HT1080 (cell line): ENCODE measurements at places on chromosomes 5 and 9. TPM values are rescaled to one million over a fixed set of nuclear protein-coding genes. Genes with fewer than 3 reads are reported as not detected.

Gene TYRP1
- 0.20 and 0.74 TPM in 2 replicates for total RNA-seq

Gene HTR4
- not detected in 2 replicates for total RNA-seq

Gene DPYSL3
- 50.1 and 54.4 TPM in 2 replicates for total RNA-seq

Gene ARHGEF37
- total RNA-seq, result 0.02 and 0.03 TPM in 2 replicates

Gene SPINK5
- total RNA-seq, result not detected in 2 replicates

Gene CEP120
- total RNA-seq, result 10.2 and 12.4 TPM in 2 replicates

Gene CCL28
- 0.11 TPM in 1 of 2 replicates, not detected in the other for total RNA-seq

Gene PCDHGA5
- total RNA-seq, result 0.07 and 0.21 TPM in 2 replicates

Gene KCNIP1
- not detected in 2 replicates for total RNA-seq

Gene ROPN1L
- 0.40 TPM in 1 of 2 replicates, not detected in the other for total RNA-seq

Gene CATSPER3
- total RNA-seq, result 0.13 and 0.30 TPM in 2 replicates
